A549 treated with RU486 at 1 μM for 4 hours (cell line): ENCODE measurements at places on chromosomes 4 and X. TPM values are rescaled to one million over a fixed set of nuclear protein-coding genes. Genes with fewer than 3 reads are reported as not detected.

The SSX1 gene
- not detected in 5 replicates for total RNA-seq

The SH3TC1 gene
- total RNA-seq, result 6.7 to 10.5 TPM (median 7.7 TPM) in 5 replicates

The ADGRL3 gene
- total RNA-seq, result 0.02 to 0.05 TPM (median 0.02 TPM) in 3 of 5 replicates, not detected in the others

The CLIC2 gene
- 0.06 to 0.53 TPM (median 0.25 TPM) in 4 of 5 replicates, not detected in the other for total RNA-seq

The BANK1 gene
- total RNA-seq, result 0.85 to 1.4 TPM (median 0.95 TPM) in 5 replicates

The WNK3 gene
- 0.01 TPM in 2 of 5 replicates, not detected in the others for total RNA-seq

The PGAM4 gene
- total RNA-seq, result 0.44 to 0.66 TPM (median 0.53 TPM) in 4 of 5 replicates, not detected in the other

The CCDC110 gene
- not detected in 5 replicates for total RNA-seq

The MAGEE2 gene
- not detected in 5 replicates for total RNA-seq
